Naive thymus-derived CD4-positive, alpha-beta T cell (primary cell): ENCODE measurements at places on chromosomes 6 and 20. TPM values are rescaled to one million over a fixed set of nuclear protein-coding genes. Genes with fewer than 3 reads are reported as not detected.
A peak's percentile ranks its signal among the peaks of the same experiment; 100 is the strongest.

Gene SEL1L2
- not detected for total RNA-seq

GRCh38 chr6:53300656-53301551 is 47.8 kb downstream of the ELOVL5 start:
- H3K4me3 ChIP-seq = no peak overlapping the region
- H3K4me1 ChIP-seq = peaks cover 35% of the 10 kb centered on the region
- DNase-seq = no peak
- no peaks in the 10 kb centered on the region for H3K27me3 ChIP-seq
- no peak overlapping the region for H3K27ac ChIP-seq
- no peaks in the 10 kb centered on the region for H3K36me3 ChIP-seq

GRCh38 chr6:68975064-68975463 is 340.0 kb downstream of the ADGRB3 start:
- H3K4me3 ChIP-seq = no peak overlapping the region
- no peak for DNase-seq
- H3K27me3 ChIP-seq = no peaks in the 10 kb centered on the region
- H3K4me1 ChIP-seq = no peaks in the 10 kb centered on the region

DNA sequence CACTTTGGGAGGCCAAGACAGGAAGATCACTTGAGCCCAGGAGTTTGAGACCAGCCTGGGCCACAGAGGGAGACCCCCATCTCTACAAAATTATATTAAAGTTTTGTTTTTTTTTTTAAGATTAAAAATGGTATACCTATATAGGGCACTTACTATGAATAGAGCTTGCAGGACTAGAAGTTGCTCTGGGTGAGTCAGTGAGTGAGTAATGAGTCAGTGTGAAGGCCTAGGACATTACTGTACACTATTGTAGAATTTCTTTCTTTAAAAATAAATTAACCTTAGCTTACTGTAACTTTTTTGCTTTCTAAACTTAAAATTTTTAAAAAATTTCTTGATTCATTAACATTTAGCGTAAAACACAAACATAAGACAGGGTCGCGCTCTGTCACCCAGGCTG is 29.7 kb downstream of the STK35 start:
- DNase-seq = no peak
- H3K4me3 ChIP-seq = no peak overlapping the region
- H3K27me3 ChIP-seq = no peaks in the 10 kb centered on the region
- peaks cover 12% of the 10 kb centered on the region for H3K4me1 ChIP-seq
- H3K27ac ChIP-seq = no peak overlapping the region

GRCh38 chr6:151690303-151690702 is 117.2 kb upstream of the ESR1 start:
- H3K36me3 ChIP-seq = no peaks in the 10 kb centered on the region
- DNase-seq = no peak
- H3K4me1 ChIP-seq = peaks cover 4% of the 10 kb centered on the region
- H3K27ac ChIP-seq = peak overlapping the region; percentile 67
- H3K27me3 ChIP-seq = no peaks in the 10 kb centered on the region

GRCh38 chr20:58420798-58421496 is 31.9 kb downstream of the VAPB start:
- no peak for DNase-seq
- no peak overlapping the region for H3K4me3 ChIP-seq
- H3K27me3 ChIP-seq = no peaks in the 10 kb centered on the region

- no peak for DNase-seq
- H3K4me3 ChIP-seq = no peak overlapping the region
- no peaks in the 10 kb centered on the region for H3K36me3 ChIP-seq
Measured at GRCh38 chr6:166075186-166075585, 92.5 kb downstream of the TBXT start.

GRCh38 chr6:109963598-109964170 is 14.4 kb upstream of the GPR6 start:
- no peak for DNase-seq
- no peaks in the 10 kb centered on the region for H3K4me1 ChIP-seq
- no peak overlapping the region for H3K4me3 ChIP-seq
- no peaks in the 10 kb centered on the region for H3K27me3 ChIP-seq
- no peaks in the 10 kb centered on the region for H3K36me3 ChIP-seq

DNA sequence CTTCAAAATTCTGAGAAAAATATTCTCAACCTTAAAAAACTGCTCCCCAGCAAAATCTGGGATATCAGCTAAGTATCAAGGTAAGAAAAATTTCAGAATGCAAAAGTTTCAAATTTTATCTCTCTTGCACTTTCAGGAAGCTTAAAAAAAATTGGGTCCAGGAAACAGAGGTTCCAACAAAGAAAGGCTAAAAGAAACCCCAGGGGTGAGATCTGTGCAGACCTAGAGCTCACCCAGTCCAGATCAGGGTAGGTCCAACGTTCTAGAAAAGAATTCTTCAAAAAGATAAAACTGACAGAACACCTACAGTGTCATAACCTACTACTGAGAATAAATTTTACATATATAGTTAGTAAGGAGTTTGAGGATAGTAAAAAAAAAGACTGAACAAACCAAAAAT is 23.5 kb downstream of the ILRUN start:
- no peaks in the 10 kb centered on the region for H3K36me3 ChIP-seq
- DNase-seq = no peak
- H3K4me3 ChIP-seq = peak overlapping the region; percentile 35
- H3K27me3 ChIP-seq = no peaks in the 10 kb centered on the region
- H3K4me1 ChIP-seq = peaks cover 35% of the 10 kb centered on the region

DNA sequence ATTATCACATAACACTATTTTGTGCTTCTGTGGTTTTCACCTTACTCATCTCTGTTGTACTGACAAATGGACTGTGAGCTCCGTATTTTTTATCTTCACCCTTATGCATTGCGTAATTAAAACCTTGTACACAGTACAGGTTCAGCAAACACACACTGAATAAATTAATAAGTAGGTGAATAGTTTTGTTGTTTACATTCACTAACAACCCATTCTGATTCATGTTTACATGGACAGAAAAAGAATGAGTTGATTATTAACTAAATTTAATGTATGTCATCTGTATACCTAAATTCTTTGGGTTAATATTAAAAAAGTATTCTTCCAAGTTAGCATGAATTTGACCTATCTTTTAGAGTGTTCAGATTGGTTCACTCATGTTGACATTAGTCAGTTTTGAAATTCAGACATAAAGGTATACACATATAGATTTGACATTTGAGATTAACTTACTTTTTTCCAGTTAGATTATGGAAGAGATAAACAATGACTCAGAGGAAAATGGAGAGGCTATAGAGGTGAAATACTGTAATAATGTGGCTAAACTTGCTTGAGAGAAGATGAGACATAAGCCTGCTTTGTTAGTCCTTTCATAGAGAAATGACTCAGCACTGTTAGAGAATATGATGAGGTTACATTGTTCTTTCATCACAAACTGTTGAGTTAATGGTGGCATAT is 541.7 kb upstream of the FLRT3 start:
- DNase-seq = no peak
- no peak overlapping the region for H3K4me3 ChIP-seq
- H3K27ac ChIP-seq = no peak overlapping the region
- H3K36me3 ChIP-seq = no peaks in the 10 kb centered on the region
- H3K4me1 ChIP-seq = no peaks in the 10 kb centered on the region

Gene STK38
- 68.5 TPM for total RNA-seq

GRCh38 chr6:168956884-168957730 is 296.5 kb downstream of the THBS2 start:
- DNase-seq = peak; percentile 40
- H3K36me3 ChIP-seq = no peaks in the 10 kb centered on the region
- no peak overlapping the region for H3K27ac ChIP-seq
- no peak overlapping the region for H3K4me3 ChIP-seq
- H3K4me1 ChIP-seq = no peaks in the 10 kb centered on the region

DNA sequence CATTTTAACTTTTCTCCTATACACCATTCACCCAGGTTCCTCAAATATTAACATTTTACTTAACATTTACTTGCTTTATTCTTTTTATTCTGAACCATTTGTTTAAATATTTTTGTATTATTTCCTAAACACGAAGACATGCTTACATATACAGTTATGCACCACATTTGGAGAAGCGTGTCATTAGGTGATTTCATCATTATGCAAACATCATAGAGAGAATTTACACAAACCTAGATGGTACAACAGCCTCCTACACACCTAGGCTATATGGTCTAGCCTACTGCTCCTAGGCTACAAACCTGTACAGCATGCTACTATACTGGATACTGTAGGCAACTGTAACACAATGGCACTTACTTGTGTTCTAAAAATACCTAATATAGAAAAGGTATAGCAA is 6.6 kb downstream of the TDP2 start:
- peaks cover 10% of the 10 kb centered on the region for H3K4me1 ChIP-seq
- no peak for DNase-seq
- H3K27ac ChIP-seq = no peak overlapping the region
- H3K27me3 ChIP-seq = no peaks in the 10 kb centered on the region
- H3K4me3 ChIP-seq = no peak overlapping the region
- no peaks in the 10 kb centered on the region for H3K36me3 ChIP-seq

DNA sequence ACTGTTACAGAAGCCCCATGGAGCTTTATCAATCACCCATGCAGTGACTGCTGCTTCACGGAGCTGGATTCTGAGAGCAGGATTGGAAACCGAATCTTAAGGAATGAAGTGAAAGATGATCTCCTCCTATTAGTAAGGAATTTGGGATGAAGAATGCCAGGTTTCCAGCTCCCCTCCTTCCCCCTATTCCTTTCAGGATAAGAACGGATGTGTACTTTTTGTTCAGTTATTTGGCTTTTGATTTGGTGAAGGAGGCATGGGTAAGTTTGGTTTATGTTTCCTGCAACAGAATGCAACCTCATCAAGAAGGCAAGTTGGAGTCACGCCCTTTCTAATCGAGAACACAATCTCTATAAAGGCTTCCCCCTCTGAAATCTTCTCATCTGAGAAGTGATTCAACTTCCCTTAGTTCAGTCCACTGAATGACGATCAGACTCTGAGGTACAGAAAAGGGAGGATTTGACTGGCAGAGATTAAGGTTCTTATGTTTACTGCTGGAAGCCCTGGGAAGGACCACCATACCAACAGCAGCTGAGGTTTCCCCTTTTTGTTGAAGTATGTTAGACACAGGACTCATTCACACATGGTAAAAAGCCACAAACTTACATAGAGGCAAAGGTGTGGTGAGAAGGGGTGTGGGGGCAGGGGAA is 5.5 kb downstream of the ELMO2 start:
- peaks cover 56% of the 10 kb centered on the region for H3K4me1 ChIP-seq
- H3K27ac ChIP-seq = peak overlapping the region; percentile 79
- peak; percentile 63 for DNase-seq
- peaks cover 4% of the 10 kb centered on the region for H3K36me3 ChIP-seq
- peak overlapping the region; percentile 11 for H3K4me3 ChIP-seq

DNA sequence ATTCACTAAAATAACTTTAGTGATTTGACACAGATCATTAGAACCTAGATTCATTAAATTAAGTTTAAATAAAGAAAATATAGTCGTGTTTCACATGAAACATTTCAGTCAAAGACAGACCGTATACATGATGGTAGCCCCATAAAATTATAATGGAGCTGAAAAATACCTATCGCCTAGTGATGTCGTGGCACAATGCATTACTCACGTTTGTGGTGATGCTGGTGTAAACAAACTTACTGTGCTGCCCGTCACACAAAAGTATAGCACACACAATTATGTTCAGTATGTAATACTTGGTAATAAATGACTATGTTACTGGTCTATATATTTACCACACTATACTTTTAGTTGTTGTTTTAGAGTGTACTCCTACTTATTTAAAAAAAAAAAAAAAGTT is 17.3 kb downstream of the DST start:
- H3K4me1 ChIP-seq = no peaks in the 10 kb centered on the region
- DNase-seq = no peak
- H3K4me3 ChIP-seq = no peak overlapping the region
- no peak overlapping the region for H3K27ac ChIP-seq
- no peaks in the 10 kb centered on the region for H3K27me3 ChIP-seq

GRCh38 chr20:5933802-5934436 is 16.4 kb downstream of the TRMT6 start:
- H3K36me3 ChIP-seq = no peaks in the 10 kb centered on the region
- no peaks in the 10 kb centered on the region for H3K27me3 ChIP-seq
- H3K27ac ChIP-seq = no peak overlapping the region
- no peaks in the 10 kb centered on the region for H3K4me1 ChIP-seq
- H3K4me3 ChIP-seq = no peak overlapping the region

DNA sequence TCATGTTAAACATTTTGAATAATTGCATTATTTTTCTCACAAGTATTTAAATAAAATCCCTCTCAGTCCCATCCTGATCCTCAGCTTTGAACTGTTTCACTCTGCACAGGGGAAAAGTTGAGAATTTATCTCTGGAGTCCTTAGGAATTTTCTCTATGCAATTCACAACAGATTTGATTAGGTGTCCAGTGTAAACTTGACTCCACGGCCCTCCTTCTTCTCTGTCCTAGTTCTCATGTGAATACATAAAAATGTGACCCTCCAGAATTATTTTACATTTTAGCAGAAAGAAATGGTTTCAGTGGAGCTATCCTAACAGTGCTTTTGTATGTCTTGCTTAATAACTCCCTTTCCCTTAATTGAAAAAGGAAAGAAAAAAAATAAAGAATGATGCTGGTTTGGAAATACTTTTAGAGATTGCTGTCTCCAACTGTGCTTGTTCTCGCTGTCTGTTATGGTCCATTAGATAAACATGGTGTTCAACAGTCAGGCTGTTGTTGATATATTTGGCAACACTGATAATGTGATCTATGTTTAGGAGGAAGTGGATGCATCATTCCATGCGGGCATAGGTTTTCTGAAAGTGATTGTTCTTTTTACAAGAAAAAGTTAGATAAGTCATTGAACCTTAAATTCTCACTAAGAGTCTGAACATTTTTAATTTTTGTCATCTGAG is 599.4 kb upstream of the CITED2 start:
- H3K36me3 ChIP-seq = no peaks in the 10 kb centered on the region
- no peak for DNase-seq
- H3K27me3 ChIP-seq = no peaks in the 10 kb centered on the region
- H3K4me3 ChIP-seq = no peak overlapping the region
- no peaks in the 10 kb centered on the region for H3K4me1 ChIP-seq
